Germinal center (tissue), 1 donor: ENCODE measurements at places on chromosomes 6 and 20.
A peak's percentile ranks its signal among the peaks of the same experiment; 100 is the strongest.

GRCh38 chr6:168226061-168226752, 93.4 kb downstream of the DACT2 start:
- no peak for DNase-seq

DNA sequence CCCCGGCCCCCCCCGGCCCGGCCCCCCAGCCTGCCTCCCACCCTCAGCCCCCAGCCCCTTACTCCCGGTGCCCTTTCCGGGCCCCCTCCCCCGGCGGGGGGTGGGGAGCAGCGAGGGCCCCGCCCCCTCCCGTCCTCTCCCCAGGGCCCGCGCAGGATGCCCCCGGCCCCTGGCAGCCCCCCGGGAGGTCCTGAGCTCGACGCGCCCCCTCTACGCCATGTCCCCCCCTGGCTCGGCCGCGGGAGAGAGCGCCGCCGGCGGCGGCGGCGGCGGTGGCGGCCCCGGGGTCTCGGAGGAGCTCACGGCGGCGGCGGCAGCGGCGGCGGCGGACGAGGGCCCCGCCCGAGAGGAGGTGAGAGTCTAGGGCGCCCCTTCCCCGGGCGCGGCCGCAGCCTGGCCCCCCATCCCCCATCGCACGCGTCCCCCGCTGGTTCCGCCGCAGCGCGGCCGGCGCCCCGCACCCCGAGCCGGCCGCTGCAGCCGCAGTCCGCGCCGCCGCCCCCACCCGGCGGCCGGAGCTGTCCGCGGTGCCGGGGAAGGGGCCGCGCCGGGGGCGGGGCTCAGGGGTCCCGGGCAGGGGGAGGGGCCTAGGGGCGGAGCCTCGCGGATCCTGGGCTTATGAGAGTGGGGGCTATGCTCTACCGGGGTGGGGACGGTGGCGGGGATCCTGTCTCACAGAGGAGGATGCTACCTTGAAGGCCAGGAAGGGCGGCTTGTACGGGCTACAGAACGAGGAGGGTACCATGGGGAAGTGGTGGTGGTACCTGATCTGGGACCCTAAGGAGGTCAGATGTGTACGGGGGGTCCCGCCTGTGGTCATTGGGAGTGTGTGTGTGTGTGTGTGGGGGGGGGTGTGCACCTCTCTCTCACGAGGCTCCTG, 516 bp downstream of the TMEM151B start:
- no peak for DNase-seq

- no peak for DNase-seq
Measured at GRCh38 chr6:105120570-105120969, 59.2 kb downstream of the POPDC3 start.

DNA sequence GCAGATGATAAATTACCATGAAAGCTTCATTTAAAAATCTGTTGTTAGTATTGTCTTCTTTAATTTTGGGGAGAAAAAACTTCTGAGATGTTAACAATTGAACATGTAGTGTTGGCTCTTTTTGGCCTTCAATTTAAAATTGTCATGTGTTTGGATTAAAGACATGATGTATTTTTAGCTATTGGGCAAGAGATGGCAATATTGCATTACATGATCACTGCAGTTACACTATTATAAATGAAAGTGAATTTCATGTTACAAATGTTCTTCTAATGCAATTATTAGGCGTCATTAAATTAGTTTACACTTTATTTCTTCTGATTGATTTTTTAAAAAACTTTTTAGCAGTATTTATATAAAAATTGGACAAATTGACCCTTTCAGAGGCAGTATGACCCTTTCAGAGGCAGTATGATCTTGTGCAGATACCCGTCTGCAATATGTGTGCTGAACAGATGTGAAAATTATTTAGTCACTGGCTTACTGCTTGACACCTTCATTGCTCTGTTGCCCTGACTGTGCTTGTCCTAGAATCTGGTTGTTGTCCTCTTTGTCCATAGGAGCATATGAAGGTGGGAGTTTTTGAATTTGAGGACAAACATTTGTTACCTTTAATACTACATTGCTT, 25.8 kb downstream of the CDKAL1 start:
- DNase-seq = no peak

- DNase-seq = no peak
Measured at GRCh38 chr20:33099843-33100538, 20.5 kb downstream of the BPIFB4 start.

- no peak for DNase-seq
Measured at GRCh38 chr6:167116109-167116837, 6.6 kb upstream of the CCR6 start.

- no peak for DNase-seq
Measured at GRCh38 chr6:119077391-119077642, 1.1 kb downstream of the FAM184A start.

GRCh38 chr6:151683381-151683780, 124.1 kb upstream of the ESR1 start:
- DNase-seq = no peak

DNA sequence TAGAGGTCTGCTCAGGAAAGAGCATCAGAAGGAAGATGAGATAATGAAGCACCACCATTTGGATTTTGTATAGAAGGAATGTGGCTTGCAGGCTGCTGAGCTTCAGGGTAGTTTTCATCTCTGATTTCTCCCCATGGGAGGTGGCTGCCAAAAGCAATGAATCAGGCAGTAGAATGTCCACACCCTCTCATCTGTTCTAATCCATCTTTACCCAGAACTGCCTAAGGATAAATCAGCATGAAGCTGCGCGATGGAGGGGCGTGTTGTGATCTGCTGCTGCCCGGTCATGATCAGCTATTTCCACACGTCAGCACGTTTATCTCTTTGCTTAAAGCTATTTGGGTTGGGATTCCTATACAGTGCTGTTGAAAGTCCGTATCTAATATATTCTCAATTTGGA, 295.4 kb downstream of the FOXA2 start:
- DNase-seq = no peak

DNA sequence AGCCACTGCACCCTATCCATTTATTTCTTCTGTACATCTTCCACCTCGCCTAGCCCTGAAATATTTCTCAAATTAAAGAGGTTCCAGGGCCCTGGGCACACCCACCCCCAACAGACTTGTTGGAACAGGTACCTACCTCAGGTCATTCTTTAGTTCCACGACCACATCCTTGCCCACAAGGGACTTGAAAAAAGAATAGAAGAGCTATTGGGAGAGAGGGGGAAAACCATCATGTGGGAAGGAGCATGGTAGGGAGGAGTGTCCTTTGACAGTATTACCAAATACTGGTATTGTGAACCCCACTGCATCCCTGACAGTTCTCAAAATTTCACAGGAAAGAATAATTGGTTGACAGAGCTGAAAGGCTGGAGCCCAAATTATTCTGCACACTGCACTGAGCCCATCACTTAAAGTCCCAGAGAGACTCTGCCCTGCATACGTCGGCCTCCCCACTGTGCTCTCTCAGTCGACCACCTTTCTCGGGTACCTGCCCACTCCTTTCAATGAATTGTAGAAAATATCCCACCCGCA, 762 bp downstream of the LSM2 start:
- DNase-seq = peak; percentile 30

DNA sequence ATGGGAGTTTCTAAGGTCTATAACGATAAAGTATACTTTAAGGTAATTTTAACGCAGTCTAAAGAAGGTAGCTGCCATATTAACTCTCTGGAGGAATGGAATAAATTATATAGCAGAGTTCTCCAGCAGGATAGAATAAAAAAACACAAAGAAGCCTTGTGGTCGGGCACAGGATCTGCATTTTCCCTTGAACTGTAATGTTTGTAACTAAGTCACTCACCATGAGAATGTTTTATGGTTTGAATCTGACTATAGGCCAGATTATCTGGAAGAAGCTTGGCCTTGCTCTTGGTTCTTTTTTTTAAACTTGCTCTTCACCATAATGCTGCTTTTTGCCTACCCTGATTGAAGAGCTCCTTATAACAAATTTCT, 238.8 kb upstream of the NOX3 start:
- DNase-seq = no peak

- no peak for DNase-seq
Measured at GRCh38 chr6:169880516-169880915, 129.1 kb downstream of the ERMARD start.

GRCh38 chr6:136403110-136403980, 113.7 kb upstream of the BCLAF1 start:
- no peak for DNase-seq
